ENCODE measurements at places on chromosomes 16 and 17. TPM values are rescaled to one million over a fixed set of nuclear protein-coding genes. Genes with fewer than 3 reads are reported as not detected.

DNA sequence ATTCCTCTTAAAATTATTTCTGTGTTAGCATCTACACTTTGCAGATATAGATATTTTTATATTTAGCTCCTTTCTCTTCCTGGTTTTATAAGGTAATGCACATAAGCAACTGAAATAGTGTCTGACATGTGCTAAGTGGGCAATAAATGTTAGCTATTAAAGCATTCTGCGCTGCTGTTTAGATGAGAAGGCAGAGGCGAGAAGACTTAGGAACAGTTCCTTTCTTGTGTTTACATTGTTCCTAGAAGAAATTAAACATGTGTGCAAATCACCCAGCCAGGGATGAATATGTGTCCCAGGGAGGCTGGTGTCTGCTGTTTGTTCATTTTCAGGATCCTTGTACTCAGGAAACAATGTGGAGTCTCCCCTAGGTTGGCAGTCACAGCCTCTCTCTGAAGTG lies 292.3 kb downstream of the PMP22 start:
- H3K4me1 ChIP-seq = no peaks in the 10 kb centered on the region
- no peaks in the 10 kb centered on the region for H3K27me3 ChIP-seq
- no peak for DNase-seq
- H3K27ac ChIP-seq = no peak overlapping the region
- no peak overlapping the region for H3K4me3 ChIP-seq
- H3K36me3 ChIP-seq = no peaks in the 10 kb centered on the region

GRCh38 chr16:80369138-80369958 lies 171.4 kb upstream of the DYNLRB2 start:
- H3K27me3 ChIP-seq = no peaks in the 10 kb centered on the region
- H3K4me1 ChIP-seq = no peaks in the 10 kb centered on the region
- DNase-seq = no peak
- H3K4me3 ChIP-seq = no peak overlapping the region
- H3K36me3 ChIP-seq = no peaks in the 10 kb centered on the region

DNA sequence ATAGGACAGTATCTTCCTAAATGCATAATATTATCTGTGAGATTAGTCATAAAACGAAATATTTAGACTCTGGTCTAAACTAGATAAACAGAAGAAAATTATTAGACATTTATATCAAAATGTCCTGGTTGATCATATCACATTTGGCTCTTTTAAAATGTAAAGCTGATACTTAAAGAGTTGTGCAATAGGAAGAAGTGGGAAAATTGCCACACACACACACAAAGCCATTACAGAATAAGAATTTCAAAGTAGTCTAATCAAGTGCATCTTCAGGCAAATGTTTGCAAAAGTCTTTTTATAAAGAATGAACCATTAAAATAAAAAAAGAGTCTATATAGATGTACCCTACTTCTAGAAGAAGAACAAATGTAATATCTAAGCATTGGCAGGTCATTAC lies 301.7 kb downstream of the KIF2B start:
- DNase-seq = no peak
- no peaks in the 10 kb centered on the region for H3K4me1 ChIP-seq
- no peaks in the 10 kb centered on the region for H3K36me3 ChIP-seq

- no peak for DNase-seq
- H3K27me3 ChIP-seq = no peaks in the 10 kb centered on the region
- H3K4me3 ChIP-seq = no peak overlapping the region
Measured at GRCh38 chr17:68719431-68719830, 118.3 kb upstream of the FAM20A start.

Gene NUBP1
- total RNA-seq = 24.5 TPM
